Forelimb muscle (tissue), 1 donor: ENCODE measurements at places on chromosomes 7 and 10. TPM values are rescaled to one million over a fixed set of nuclear protein-coding genes. Genes with fewer than 3 reads are reported as not detected.

DNA sequence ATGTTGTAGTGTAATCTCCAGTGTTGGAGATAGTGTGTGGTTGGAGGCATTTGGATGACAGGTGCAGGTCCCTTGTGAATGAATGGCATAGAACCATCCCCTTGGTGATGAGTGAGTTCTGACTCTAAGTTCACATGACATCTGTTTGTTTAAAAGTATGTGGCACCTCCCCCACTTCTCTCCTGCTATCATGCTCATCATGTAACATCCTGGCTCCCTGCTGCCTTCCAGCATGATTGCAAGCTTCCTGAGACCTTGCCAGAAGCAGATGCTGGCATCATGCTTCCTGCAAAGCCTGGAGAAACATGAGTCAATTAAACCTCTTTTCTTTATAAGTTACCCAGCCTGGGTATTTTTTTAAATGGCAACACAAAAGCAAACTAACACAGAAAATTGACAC lies 499.0 kb upstream of the SEMA3D start:
- DNase-seq, result no peak

DNA sequence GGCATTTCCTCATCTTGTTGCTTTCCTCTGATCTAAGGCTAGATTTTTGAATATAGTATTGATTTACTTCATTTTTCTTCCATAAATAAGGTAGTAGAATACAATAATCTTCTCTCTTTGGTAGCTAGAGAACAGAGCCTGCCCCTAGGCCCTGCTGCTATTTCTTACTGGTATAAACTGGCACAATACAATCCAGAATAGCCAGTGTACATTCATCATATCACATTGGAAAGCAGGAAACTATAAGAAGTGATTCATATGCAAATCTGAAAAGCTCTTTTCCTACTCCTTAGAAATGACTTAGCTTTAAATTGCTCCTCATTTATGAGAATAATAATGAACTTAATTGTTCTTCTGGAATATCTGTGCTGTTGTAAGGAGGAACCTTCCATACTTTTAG lies 100.2 kb downstream of the KCND2 start:
- DNase-seq, result no peak

- DNase-seq, result peak; percentile 24
These were observed 119.6 kb downstream of the TES start for GRCh38 chr7:116329686-116330503.

DNA sequence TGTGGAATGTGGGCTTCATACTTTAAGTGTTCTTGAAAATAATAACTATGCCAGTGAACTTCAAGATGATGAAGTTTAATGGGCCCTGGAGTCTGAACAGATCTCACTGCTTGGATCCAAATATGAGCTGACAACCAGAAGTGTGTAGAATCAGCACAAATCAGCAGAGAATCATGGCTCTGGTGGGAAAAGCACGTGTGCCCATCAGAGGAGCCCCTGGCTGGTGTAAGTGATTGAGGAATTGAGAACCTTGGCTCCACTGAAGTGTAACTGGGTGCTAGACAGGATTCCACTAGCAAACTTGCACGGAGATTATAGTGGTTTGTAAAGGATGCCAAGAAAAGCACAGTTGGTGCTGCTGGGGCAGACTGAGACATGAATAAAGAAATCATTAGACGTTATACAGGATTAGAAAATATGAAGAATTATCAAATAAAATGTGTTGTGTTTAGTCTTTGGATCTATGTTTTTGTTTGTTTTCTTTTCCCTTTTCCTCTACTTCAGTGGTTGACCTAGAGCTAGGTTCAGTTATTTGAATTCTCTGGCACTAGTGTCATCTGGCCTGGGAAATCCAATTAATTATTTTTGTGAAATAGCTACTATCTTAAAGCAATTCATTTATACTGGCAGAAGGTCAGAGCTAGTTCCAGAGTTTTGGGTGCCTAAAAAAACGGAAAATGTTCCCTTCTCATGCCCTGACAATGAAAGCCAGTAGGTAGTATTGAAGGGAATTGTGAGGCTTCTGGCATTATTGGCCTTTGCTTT lies 175.7 kb upstream of the MEOX2 start:
- no peak for DNase-seq

DNA sequence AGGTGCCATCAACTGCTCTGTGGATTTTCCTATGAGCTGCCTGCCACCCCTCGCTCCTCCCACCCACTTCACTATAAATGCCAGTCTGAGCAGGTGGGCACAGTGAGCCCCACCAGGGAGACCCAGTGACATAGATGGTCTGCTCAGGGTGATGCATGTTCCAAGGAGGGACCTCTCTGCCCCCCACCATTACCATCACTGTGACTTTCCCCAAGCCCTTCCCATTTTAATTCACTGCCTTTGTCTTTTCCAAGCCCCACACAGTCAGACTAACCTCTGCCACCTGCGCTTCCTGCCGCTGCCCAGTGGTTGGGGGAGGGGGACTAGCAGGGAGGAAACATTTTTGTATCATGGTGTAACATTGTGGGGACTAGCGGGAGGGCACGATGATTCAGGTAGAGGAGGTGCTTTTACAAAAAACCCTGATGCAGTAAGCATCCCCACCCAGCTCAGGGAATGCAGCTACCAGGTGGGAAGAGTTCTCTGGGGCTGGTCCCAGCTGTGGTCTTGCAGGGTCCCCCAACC lies 24.6 kb downstream of the PRSS2 start:
- no peak for DNase-seq

DNA sequence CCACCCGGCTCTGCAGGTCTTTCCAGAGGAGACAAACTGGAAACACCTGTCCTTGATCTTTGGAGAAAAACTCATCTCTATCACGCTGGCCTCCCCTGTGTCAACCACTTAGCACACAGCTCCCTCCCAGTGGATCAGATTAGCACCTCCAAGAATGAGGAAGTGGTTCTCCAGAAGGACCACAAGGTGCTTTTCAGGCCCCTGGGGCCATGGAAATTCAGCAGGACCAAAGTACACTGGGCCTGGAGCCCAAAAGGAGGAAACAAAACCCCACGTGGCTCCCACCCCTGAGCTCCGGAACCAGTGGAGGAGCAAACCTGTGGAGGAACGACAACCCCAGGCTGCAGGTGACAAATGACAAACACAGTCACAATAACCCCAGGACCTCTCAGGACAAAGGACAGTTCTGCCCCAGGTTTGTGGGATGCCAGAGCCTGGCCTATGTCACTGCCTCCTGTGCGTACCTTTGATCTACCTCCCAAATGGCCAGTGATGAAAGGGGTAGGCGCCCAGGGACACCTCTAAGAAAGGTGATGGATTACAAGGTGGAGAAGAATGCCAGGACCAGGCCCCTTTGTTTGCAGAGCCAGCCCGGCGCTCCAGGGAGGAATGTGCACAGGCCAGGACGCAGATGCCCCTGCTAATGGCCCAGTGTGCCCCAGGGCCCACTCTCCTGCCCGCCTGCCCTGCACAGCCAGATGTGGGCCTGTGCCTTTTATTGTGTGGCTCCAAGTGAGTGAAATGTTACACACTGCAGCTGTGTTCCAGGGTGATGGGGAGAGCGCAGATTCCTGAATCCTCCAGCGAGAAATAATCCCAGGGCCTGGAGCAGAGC lies 5.7 kb downstream of the TNS3 start:
- DNase-seq, result no peak

- DNase-seq, result no peak
These were observed 775.5 kb downstream of the CNTNAP2 start for GRCh38 chr7:146892151-146892550.

- DNase-seq, result no peak
These were observed 9.2 kb downstream of the NEBL start for GRCh38 chr10:20887706-20888555.

DNA sequence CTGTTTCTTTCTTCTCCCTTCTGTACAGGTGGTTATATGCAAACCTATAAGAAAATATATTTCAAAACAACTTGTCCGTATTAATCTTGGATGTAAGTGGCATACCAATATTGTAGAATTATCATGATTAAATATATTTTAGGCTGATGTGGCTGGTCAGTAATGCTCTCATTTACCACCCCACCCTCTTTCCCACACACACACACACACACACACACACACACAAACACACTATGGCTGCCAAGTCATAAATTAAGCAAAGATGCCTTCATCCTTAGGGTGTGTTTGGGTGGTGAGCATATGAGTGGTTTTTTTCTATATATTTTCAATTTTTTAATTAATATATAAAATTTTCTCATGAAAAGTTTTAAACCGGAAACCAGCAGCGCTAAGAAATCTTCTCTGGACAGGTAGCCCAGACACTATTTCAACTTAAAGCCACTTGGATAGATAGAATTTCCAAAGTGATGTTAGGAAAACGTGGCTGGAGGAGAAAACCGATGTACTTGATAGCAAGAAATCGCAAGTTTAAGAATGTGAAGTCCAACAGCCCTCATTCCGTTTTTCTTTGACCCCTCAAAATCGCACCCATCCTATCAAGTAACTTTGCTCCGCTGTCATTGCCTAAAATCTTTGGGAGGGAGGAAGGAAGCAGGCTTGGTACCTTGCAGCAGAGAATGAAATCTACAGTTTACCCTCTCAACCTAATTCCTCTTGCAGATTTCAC lies 171.7 kb downstream of the FAM107B start:
- DNase-seq, result no peak

DNA sequence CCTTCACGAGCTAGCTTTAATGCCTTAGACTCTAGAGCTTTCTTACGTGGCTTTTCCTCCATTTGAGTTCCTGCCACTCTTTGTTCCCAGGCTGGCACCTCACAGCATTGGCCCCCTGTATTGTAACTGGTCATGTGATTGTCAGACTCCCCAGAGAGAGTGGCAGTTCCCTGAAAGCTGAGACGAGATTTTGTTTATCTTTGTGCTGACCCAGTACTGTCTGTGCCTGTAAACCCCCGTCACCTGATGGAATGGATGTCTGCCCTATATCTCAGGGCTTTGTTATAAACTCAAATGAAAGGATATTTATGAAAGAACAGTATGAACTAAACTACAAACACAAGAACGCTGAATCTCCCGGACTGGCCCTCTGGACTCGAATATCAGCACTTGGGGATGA lies 13.0 kb downstream of the NOBOX start:
- no peak for DNase-seq

DNA sequence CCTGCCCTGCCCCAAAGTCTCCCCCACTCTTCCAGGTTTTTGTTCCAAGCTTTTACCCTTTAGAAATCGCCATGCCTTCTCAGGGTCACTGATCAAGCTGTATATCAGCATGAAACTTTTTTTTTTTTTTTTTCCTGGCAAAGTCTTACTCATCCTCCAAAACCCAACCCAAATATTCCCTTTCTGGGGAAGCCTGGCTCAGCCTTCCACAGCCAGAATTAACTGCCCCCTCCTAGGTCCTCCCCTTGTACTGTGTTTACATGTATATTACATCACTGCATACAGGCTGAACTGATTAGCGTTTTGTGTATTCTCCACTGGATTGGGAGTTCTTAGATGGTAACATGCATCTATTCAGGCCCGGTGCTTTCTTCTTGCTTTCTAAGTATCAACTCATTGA lies 4.6 kb upstream of the NOBOX start:
- DNase-seq, result no peak

DNA sequence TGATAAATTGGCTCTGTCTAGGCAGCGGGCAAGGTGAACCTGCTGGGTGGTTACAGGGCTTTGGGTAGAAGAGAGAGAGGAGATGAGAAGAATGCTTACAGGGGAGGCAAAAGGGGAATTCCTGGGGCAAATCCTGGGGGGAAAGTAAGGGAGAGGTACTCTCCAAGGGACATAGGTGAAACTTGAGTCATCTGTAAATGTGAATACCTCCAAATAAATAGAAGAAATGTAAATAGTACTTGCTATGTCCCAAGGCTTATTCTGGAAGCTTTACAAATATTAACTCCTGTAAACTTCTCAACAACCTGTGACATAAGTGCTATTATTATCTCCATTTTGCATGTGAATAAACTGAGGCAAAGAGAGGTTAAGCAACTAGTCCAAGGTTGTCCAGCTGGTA lies 57.7 kb upstream of the CDK13 start:
- no peak for DNase-seq

DNA sequence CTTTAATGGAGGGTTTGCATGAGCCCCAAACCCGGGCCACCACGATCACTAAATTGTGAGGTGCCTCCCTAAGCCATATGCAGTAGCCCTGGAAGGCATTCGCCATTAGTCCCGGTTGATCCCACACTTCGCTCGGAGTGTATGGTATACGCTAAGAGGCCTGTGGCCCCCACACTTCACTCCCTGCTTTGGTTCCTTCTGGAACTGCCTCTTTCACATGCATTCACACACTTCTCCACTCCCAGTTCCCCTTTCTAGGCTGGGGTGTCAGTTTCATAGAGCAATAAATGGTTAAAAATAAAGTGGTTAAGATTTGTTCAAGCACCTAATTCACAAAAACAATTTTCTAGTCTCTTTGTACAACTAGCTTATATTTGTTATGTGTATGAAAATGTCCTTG lies 212.1 kb upstream of the KCND2 start:
- DNase-seq, result no peak

DNA sequence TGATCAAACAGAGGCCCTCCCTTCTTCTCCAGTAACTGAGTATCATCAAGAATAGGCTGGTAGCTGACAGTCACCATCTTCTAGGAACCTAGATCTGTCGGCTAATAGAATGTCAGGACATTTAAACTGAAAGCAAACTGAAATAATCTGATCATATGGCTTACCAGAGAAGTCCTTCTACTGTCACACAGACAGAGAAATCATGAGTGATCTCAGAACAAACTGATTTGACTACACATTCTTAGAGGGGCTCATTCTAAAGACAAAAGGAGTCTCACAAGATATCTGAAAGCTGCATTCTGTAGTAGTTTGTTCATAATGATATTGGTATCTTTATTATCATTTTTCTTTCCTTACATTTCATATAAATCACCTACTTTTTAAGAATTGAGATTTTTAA lies 130.9 kb upstream of the ADCY1 start:
- no peak for DNase-seq

DNA sequence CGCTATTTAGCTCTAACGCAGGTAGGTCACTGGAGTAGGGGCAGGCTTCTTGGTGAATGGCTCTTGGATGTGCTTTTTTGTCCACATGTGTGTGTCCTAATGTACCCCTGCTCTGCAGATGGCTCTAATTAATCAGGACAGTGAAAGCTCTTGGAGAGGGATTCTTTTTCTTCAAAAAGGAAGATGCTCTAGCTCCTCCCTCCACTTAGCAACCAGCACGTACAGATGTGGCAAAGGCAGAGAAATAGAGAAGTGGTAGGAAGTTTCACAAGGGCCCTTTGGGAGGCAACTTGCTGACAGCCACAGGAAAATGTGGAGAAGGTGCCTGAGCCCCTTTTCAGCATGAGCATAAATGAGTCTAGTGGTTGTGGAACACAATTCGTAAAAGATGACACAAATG lies 221.7 kb downstream of the PLXNA4 start:
- no peak for DNase-seq

GRCh38 chr10:79106256-79107050 lies 37.7 kb downstream of the ZMIZ1 start:
- DNase-seq, result no peak

Gene TMEM243
- 13.3 TPM for polyA plus RNA-seq

Gene CHRM2
- polyA plus RNA-seq, result 0.09 TPM

Gene NACAD
- polyA plus RNA-seq, result 4.4 TPM

Gene GPR15LG
- not detected for polyA plus RNA-seq

Gene ANKRD7
- 0.33 TPM for polyA plus RNA-seq

Gene CHPF2
- 20.2 TPM for polyA plus RNA-seq

Gene PAX4
- polyA plus RNA-seq, result not detected

Gene GFRA1
- polyA plus RNA-seq, result 22.2 TPM
